Keratinocyte (primary cell): ENCODE measurements at places on chromosomes 6 and 20.

DNA sequence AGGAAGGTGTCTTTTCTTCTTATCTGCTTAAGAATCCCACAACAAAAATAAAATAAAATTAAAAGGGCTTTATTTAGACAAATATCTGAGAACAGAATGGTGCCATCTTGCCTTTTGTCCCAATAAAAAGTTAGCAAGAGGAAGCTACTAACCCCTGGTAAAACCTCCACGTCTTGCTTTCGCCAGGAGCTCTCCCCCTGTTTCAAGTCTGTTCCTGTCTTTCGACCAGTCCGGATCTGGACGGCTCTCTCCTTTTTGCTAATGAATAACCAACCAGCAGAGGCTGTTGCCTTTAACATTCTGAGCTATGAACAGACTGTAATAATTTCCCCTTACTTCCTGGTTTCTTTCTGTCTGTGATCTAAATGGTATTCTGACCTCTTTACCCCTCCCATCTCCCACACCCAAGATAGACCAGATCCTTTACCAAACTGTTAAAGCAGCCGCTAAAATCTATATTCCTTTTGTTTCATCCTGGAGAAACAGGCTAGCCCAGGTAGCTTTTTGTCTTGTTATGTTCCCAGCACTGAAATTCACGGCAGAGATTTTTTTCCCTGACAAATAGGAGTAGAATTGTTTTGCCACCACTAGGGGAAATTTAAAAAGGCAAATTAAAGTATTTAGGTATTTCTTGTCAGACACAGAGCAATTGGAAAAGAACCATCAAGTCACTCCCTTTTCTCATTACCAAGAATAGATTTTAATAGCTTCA, at the start of gene FRK:
Gene FRK, minus strand, starts transcription at position 320 of the 712 bp plus-strand sequence. CDS start 580 bp downstream, outside the sequence.
- H3K4me3 ChIP-seq: peak within 1 kb of the TSS; percentile 74
- no peak for DNase-seq
- peak within 1 kb of the TSS; percentile 86 for H3K27ac ChIP-seq
- peaks cover 6% of the 10 kb centered on the region for H3K4me1 ChIP-seq
- H3K36me3 ChIP-seq: no peaks in the 10 kb centered on the region

DNA sequence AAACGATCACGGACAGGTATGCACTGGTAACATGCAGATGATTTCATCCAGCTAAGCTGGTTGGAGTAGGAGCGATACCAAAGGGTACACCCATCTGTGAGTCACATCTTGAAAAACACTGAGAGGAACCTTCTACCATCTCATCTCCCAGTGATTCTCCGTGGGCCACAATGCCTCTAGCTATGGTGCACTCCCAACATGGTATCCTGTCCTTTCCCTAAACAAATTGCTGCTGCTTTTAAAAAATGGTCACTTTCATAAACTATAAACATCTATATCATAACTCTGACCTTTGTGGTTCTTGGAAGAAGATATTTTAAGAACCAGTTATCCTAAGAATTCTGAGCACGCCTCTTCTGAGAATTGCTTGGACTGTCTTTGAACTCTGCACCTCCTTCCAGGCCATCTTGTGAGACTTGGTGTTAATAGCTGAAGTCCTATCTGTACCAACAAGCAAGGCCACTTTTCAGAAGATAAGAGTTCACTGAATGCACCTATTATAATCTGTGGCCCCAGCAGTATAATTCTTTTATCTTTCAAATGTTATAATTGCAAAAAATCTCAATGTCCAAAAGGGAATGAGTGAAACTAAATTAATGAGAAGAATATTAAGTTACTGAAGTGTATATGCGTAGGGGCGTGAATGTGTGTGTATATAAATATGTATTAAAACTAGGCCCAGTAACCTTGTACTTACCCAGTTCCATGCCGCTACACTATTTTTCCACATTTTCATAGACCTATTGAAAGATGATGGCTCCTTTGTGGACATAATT, 70.5 kb upstream of the TPD52L1 start:
- DNase-seq: no peak
- H3K27me3 ChIP-seq: no peaks in the 10 kb centered on the region
- H3K4me1 ChIP-seq: peaks cover 9% of the 10 kb centered on the region
- H3K4me3 ChIP-seq: no peak overlapping the region
- H3K27ac ChIP-seq: no peak overlapping the region
- peaks cover 5% of the 10 kb centered on the region for H3K36me3 ChIP-seq

DNA sequence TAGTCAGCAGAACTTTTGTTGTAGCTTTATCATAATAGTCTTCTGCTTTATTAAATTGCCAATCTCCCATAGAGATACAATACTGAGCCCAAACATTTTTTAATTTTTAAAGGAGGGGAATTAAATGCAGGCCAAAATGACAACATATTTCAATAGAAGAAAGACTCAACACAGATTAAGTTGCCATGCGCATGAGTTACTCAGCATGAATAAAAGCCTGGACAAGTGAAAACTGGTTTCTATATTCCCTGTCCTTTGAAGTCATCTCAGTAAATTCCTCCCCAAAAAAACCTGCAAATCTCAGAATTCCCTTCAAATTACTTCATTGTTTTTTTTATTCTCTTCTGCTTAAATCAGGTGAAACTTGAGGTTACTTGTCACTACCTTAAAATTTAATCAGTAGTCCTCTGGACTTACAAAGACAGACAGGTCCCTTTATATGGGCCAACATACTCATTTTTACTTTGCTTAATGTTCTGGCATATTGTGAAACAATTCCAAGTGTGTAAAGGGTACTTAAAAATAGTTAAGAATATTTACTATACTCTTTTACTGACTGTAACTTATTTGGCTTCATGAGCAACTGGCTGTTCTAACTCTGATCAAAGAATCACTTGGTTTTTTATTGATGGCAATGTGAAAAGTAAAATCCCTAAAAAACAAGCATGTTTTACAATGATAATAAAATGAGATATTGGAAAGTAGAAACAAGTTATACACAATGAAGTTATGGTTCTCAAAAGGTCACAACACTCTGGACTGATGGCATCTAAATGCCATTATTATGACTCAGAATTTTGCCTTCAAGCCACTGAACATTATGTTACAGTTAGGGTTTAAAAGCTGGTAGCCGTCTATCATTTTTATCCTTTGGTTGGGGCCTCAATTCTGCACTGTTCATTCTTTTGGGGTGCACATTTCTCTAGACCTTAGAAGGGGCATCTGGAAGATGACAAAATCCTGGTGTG, 49.9 kb upstream of the COL21A1 start:
- H3K27me3 ChIP-seq: no peaks in the 10 kb centered on the region
- H3K4me3 ChIP-seq: no peak overlapping the region
- no peaks in the 10 kb centered on the region for H3K36me3 ChIP-seq
- no peak for DNase-seq
- peaks cover 12% of the 10 kb centered on the region for H3K4me1 ChIP-seq

DNA sequence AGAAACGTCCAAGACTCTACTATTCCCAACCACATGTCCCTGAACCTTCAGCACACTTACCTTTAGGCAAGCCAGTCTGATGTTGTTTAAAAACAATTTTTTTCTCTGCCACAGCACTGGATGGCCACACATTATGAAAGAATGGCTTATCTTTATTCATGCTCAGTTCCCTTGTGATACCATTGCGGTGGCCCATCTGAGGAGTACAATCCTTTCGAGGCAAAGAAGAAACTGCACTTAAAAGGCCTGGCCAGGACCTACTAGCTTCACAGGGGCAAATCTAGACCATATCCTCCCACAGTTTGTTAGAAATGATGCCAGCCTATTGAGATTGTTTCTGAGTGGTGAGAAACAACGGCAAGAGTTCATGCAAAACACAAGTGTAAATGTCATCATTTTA, 88.4 kb upstream of the PLEKHG1 start:
- no peaks in the 10 kb centered on the region for H3K4me1 ChIP-seq
- H3K4me3 ChIP-seq: no peak overlapping the region

DNA sequence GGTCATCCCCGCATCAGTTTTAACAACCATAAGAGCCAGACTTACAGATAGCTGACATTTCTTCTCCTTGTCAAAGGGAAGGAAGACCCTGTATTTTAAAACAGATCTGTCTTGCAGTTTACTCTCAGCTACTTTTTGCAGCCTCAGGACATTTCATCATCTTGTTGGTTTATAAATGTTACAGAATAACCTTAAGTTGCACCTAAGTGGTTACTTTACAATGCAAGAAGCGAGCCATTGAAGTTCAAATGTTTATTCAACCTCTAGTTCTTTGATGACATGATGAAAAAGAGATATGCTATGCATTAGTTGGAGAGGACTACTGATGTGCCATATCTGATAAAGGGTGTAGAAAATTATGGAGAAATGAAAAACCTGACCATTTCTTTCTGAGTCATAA, 187.9 kb upstream of the COL21A1 start:
- H3K4me3 ChIP-seq: no peak overlapping the region
- peaks cover 21% of the 10 kb centered on the region for H3K4me1 ChIP-seq
- no peaks in the 10 kb centered on the region for H3K27me3 ChIP-seq
- H3K36me3 ChIP-seq: no peaks in the 10 kb centered on the region
- H3K27ac ChIP-seq: no peak overlapping the region
- no peak for DNase-seq

GRCh38 chr20:44678242-44678641, 26.7 kb upstream of the ADA start:
- no peaks in the 10 kb centered on the region for H3K27me3 ChIP-seq
- H3K36me3 ChIP-seq: no peaks in the 10 kb centered on the region
- H3K27ac ChIP-seq: no peak overlapping the region
- no peak overlapping the region for H3K4me3 ChIP-seq
- peaks cover 9% of the 10 kb centered on the region for H3K4me1 ChIP-seq
